ENCODE measurements at places on chromosomes 12 and 14. TPM values are rescaled to one million over a fixed set of nuclear protein-coding genes. Genes with fewer than 3 reads are reported as not detected.

VAMP1 gene
- 16.0 TPM for total RNA-seq

TAS2R9 gene
- not detected for total RNA-seq

LRP1-AS gene
- total RNA-seq: not detected

OAS1 gene
- 48.4 TPM for total RNA-seq

CABP1 gene
- 5.9 TPM for total RNA-seq

REP15 gene
- total RNA-seq: 1.2 TPM

KCNC2 gene
- not detected for total RNA-seq

DDX54 gene
- total RNA-seq: 65.2 TPM

CNTN1 gene
- 11.7 TPM for total RNA-seq

MUCL1 gene
- total RNA-seq: not detected

IAPP gene
- total RNA-seq: not detected
